Daoy (cell line): ENCODE measurements at places on chromosomes 11 and 22. TPM values are rescaled to one million over a fixed set of nuclear protein-coding genes. Genes with fewer than 3 reads are reported as not detected.

DNA sequence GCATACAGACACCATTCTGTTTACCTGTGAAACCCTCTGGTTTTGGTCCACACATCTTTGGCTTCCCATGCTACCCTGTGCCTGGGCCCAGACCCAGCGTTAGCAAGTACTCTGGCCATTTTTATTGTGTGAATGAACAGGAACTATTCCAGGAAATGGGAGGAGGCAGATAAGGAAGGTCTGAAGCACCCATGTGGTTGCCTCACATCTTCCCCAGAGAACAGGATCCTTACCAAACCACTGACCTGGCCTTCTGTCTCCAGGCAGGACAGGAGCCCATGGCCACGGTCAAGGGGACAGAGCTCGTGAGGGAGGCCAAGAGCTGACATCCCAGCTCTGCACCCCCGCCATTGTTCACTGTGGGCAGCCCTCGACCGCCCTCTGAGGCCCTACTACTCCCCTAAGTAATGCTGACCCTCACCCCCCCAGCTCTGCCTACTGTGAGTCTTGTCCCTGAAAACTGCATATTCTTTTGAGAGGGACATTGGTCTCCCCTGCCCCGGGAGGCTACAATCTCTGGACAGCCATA, 97.7 kb upstream of the TP53I11 start:
- no peak for DNase-seq

DNA sequence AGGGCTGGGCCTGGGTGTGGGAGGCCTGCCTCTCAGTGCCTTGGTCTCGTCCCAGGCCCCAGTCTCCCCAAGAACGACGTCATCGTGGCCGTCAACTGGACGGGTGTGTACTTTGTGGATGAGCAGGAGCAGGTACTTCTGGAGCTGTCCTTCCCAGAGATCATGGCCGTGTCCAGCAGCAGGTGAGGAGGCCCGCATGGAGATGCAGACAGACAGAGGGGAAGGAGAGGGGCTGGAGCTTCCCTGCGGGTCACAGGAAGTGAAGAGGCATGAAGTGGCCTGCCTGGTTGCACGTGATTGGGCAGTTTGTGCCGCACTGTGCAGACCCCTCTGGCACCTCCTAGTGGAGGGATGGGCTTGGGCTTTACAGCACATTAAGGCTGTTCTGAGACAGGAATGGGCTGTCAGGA, 70.4 kb downstream of the MYO7A start:
- peak; percentile 51 for DNase-seq

- DNase-seq: no peak
These were observed 177.4 kb downstream of the JRKL start for GRCh38 chr11:96567176-96567575.

The TREH gene
- total RNA-seq: not detected in 2 replicates

The OTOG gene
- total RNA-seq: not detected in 2 replicates
